ENCODE measurements at places on chromosomes 1 and 21.

DNA sequence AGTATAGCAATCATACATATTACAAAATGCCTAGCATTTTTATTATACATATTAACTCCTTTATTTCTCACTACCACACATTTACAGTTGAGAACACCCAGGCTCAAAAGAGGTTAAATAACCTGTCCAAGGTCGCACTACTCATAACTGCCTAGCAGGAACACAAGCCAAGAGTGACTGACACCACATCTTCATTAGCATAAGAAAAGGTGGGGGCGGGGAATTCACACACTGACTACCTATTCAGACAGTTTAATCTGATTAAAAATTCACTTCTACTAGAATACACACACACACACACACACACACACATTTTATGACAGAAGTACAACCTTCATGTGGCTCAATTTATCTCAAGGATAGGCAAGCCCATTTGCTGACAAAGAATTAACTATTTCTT lies 77.8 kb upstream of the CACHD1 start:
- DNase-seq = no peak

DNA sequence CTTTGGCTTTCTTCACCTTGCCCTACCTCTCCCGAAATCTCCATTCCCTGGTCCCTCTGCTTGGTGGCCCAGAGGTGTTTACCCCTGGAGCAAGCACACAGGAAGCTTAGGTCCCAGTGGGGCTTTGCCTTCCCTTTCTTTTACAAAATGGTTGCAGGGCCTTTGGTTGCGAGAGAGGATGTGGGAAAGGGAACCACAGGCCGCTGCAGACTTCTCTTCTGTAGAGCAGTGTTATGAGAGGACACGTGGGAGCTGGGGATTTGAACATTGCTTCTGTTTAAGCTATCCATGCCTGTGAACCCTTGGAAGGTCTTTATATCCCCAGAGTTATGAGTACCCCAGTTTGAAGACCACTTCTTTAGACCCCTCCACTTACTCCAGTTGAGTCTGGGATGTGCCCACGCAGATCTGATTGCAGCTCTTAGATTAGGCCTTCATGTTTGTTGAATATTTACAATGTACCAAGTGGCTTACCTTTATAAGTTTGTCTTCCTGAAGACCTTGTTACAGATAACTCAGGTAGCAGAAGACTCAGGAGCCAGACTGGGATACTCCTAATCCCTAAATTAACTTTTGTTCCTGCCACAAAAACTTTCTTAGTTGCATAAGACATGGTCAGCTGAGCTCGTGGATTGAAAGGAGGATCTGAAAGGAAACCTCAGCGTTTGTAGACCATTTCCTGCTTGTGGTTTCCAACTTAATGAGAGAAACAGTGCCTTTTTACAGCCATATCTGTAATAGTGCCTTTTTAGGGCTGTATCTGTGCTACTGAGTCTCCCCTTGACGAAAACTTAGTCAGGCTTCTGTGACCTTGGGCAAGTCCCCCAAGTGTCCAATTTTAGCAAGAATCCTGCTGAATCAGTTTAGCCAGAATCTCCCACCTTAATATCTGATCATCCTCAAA lies 21.9 kb upstream of the IVNS1ABP start:
- peak; percentile 14 for DNase-seq

GRCh38 chr21:45451091-45451740 lies 46.3 kb downstream of the COL18A1 start:
- no peak for DNase-seq

GRCh38 chr1:204791453-204792353 lies 79.0 kb upstream of the NFASC start:
- DNase-seq = no peak

DNA sequence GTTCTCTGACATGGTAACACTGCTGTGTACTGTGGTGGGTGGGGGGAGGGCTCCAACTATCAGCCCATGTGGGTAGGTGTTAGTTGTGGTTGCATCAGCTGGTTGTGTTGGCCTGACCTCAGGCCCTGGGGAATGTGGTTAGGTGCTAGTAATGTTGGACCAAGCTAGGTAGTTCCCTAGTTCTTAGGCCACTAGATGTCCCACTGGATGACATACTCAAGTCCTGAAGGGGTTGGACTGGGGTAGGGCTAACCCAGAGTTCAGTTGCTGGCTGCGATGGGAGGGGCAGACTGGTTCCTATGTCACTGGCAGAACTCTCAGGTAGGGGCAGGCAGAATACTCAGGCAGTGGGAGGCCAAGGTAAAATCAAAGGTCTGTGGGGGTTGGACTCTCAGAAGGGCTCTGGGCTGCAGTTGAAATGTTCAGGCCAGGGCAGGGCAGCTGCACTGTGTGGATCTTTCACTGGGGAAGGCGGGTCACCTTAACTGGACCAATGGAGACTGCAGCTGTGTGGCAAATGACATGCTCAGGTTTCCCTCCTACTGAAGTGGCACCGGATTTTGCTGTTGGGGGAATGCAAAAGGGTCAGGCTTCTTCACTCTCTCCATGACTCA lies 870.7 kb downstream of the LRRIQ3 start:
- DNase-seq = no peak

DNA sequence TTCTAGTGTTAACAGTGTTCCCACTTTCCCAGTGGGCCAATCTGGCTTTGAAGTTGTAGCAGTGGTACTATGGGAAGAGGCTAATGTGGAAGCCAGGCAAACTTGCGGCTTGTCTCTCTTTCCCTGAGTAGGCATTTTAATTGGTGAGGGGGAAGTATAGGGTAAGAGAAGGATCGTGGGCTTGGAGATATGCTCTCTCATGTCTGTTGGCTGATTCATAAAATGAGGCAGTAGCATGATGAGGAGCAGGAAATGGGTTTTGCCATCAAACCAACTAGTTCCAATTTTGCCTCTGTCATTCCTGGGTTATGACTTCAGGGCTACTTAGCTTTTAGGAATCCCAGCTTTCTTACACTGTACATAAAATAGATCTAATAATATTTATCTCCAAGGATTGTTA lies 12.1 kb downstream of the C8A start:
- no peak for DNase-seq

DNA sequence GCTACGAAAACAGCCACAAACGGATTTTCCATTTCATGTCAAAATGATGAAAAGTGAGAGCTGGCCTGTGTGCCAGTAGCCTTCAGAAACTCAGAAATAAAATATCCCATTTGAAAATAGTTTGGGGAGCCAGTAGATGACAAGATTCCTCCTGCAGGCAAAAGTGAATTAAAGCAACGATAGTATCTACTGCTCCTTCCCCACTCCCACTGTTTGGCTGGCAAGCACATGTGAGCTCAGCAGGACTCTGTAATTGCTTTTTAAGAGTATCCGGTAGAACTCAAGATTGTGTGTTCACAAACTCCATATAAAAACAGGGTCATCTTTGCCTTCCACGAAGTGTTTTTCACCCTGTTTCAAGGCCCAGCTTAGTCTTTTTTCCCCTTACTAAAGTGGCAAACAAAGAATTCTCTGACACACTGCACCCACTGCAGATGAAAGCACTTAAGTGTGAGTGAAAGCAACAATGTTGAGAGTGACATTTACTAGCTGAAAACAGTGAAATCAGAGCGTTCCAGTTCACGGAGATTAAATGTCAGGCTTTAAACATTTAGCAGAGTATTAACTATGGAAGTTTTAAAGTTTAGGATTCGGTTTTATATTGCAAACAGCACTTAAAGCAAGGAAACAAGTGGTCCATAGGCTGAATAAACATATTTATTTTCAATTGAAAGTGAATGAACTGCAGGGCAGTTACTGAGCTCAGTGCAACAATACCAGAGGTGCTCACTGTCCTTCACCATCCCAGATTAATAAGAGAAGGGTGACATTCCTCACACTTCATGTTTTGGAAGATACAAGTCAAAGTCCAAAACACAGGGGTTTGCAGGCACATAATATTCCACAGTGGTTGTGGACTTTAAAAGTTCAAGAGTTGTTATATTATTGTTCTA lies 70.0 kb downstream of the ALG14 start:
- DNase-seq = no peak

DNA sequence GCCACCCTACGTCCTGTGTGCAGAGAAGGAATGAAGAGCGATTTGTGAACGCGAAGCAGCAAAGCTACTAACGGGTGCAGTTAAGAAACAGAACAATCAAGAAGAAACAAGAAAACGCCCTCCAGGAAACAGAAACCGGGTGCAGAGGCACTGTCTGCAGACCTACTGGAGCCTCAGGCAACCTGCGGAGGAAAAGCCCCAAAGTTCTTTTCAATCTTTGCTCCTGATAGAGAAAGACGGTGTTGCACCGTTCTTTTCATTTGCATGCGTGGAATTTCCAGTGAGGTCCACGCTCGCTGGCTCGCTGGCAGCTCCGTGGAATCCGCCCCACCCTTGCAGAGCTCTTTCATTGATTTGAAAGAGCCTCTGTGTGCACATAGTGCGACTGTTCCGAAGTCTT lies 37.0 kb upstream of the PDE9A start:
- no peak for DNase-seq

GRCh38 chr1:222896630-222897526 lies 82.0 kb downstream of the DISP1 start:
- DNase-seq = no peak

DNA sequence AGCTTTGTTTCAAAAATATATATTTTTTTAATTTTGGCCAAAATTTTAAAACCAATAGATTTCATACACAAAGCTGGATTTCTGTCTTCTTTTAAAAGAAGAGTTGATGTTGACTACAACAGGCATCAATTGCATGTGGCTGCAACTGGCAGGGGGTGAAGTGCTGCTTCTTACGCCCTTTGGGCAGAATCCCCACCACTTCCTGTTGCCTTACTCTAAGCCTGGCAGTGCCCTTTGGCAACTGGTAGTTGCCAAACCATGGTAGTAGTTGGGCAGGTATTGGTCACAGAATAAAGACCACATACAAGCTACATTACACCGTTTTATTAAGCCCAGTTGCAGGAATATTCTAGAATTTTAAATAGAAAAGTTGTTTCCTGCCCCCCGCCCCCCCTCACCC lies 17.0 kb downstream of the LAMC2 start:
- no peak for DNase-seq
